ENCODE measurements at places on chromosomes 7 and 10. TPM values are rescaled to one million over a fixed set of nuclear protein-coding genes. Genes with fewer than 3 reads are reported as not detected.

DNA sequence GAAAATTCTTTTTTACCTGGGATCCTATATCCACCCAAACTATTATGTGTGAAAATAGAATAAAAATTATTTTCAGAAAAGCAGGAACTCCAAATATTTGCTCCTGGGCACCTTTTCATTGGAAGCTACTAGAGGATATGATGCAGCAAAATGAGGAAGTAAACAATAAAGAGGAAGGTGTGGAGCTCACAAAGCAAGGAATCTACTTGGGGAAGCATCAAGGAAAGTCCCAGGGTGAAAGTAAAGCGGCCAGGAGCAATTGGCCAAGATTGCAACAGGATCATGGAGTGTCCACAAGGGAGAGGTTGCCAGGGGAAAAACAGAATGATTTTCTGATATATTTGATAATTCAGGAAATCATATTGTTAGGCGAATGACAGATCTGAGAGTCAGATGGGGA is 80.8 kb downstream of the CARD11 start:
- no peak for DNase-seq

DNA sequence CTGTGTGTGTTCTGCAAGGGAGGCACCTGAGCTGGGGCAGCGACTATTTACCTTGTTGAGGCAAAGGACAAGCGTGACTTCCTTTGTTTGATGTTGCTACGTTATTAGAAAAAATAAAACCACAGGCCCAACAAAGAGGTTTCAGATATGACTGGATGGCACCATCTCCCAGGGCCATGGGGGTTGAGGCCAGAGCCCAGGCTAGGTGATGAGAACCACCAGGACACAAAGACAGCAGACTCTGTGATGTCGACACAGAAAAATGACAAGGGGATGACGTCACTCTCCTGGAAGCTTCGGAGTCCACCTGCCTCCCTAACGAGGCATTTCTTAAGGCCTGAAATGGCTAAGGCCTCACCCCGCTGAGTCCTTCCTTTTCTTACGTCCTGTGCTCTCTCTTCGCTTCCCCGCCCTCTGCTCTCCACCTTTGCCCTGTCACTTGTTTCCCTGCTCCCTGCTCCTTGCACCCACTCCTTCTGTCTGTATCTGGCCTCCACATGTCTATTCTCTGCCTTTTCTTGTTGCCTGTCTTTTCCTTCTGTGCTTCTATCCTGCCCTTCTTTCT is 83.0 kb upstream of the ADRB1 start:
- peak; percentile 33 for DNase-seq

DNA sequence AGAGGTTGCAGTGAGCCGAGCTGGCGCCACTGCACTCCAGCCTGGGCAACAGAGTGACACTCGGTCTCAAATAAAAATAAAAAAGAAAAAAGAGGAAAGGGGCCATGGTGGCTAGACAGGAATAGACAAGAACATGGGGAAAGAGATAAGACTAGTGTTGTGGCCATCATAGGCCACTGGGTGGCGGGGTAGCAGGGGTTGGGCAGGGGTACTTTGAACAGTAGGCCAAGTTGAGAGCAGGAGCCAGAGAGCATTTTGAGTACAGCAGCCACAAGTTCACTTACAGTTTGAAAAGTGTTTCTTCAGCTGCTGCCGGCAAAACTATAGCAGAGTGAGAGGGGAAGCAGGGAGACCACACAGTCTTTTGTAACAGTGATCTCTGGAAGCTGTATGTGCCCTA is 656.0 kb downstream of the CNTNAP2 start:
- DNase-seq, result no peak

GRCh38 chr10:100128951-100129350 is 47.3 kb upstream of the CPN1 start:
- no peak for DNase-seq

DNA sequence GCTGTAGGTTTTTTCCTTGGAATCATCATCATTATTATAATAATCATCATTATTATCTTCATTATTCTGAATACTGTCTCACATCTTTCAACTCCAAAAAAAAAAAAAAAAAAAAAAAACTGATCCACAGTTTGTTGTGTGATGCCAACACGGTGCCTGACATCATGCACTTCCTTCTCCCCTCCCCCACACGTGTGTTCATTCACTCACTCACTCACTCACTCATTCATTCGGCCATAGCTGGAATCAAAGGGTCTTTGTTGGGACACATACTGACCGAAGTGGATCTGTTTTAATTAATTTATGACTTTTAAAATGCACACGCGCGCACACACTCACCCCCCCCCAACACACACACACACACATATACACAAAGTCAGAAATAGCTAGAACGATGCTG is 177.8 kb downstream of the PIP4K2A start:
- no peak for DNase-seq

DNA sequence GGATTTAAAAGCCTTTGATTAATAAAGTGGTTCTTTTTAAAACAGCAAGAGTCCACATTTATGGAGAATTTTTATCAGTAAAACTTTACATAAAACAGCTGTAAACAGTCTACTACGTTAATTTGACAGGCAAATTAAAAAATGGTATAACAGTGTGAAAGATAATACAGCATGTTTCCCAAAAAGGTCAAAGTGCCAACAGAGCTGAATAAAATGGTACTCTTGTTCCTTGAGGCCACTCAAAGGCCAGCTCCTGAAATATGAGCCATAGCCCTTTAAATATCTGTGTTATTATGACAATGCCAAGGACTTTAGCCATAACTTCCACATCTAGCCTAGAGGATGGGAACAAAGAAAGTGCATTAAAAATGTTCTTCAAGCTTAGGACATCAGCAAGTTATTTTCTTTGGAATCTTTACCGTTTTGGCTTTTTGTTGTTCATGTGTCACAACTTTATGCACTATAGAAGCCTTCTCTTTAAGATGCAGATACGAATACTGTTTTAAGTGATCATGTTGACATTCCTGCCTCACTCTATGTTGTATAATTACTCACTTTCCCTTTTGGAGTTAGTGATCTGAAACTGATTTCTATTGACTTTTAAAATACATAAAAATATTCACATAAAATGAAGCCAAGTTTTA is 165.6 kb downstream of the RNLS start:
- DNase-seq, result no peak

DNA sequence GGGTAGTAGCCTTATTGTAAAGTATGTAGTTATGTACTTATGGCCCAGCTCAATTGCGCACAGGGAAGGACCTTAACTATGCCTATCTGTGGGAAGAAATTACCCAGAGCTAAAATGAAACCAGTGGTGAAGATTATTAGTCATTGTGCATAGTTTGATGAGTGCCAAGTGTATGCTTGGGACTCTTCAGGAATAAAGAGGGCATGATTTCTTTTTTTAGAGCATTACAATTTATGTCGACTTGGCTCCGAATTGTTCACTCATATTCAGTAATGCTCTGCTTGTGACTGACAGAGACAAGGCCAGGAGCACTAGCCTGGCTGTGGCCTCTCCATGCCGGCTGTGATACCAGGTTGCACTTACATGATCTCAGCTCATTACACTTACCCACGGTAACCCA is 269.5 kb downstream of the TRIL start:
- DNase-seq, result no peak

Gene PDK4
- polyA plus RNA-seq, result 0.29 TPM

Gene LIPJ
- polyA plus RNA-seq, result 0.13 TPM

DNA sequence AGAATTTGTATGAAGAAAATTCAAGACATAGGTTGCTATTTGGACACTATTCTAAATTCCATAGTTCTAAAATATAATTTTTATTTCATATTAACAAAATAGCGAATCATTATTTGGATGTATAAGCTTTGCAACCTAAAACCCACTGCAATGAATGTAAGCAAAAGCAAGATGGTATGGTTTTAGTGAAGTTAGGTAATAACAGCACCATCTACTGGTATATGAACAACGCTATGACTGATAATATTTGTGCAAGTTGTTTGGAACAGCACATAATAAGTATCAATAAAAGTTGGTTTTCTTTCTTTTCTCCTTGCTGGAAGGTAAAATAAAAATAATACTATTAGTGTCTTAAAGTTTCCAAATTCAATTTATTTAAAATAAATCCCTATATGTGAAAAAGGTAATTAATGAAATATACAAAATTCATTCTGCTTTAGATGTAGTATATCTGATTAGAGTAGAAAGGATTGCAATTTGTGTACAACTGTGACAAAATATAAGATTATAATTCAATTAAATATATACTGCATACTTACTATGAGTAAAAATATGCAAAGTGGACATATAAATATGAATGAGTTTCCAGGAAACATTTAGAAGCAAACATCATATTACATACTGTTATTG is 79.0 kb upstream of the LSM8 start:
- DNase-seq, result no peak

Gene SHTN1
- 0.06 TPM for polyA plus RNA-seq

- DNase-seq, result no peak
Measured at GRCh38 chr7:73504920-73505319, 17.2 kb downstream of the BAZ1B start.

DNA sequence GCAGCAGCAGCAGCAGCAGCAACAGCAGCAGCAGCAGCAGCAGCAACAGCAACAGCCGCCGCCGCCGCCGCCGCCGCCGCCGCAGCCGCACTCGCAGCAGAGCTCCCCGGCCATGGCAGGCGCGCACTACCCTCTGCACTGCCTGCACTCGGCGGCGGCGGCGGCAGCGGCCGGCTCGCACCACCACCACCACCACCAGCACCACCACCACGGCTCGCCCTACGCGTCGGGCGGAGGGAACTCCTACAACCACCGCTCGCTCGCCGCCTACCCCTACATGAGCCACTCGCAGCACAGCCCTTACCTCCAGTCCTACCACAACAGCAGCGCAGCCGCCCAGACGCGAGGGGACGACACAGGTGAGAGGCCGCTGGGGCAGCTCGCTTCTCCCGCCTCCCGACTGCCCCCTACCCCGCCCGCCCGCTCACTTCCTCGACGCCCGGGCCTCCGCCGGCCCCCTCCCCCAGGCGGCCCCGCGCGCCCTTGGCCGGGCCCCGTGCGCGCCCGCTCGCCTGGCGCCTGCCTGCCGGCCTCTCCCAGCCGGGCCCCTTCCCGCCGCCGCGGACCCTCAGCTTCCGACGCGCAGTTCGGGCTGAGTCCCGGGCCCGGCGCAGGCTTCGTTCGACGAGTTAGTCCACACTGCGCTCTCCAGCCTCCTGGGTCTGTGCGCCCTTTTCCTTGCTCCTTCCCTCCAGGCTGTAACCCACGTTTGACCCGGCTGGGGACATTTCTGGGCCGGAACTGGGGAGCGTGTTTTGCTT is 882 bp downstream of the DLX6 start:
- DNase-seq, result peak; percentile 40

- peak; percentile 31 for DNase-seq
Measured at GRCh38 chr10:12482587-12482986, 133.2 kb downstream of the CAMK1D start.

Gene FRMPD2
- not detected for polyA plus RNA-seq

DNA sequence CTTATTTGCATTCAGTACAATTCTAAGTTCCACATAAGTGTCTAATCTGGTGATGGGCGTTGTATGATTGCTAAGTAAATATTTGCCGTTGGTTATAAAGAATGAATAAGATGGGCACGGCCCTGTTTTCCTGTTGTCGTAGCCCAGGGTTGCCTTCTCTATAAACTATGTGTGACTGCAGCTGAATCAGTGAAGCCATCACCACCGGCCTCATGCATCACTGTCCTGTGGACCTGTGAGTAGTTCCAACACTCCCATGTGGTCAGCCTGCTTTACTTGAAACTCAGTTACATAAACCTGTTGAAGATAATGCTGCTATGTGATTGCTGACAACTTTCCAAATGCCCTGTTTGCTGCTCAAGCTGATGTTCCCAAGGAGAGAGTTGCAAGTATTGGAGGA is 21.6 kb upstream of the KLF6 start:
- DNase-seq, result no peak

GRCh38 chr10:75403939-75404814 is 2.6 kb upstream of the ZNF503 start:
- peak; percentile 25 for DNase-seq

Gene VAX1
- not detected for polyA plus RNA-seq

DNA sequence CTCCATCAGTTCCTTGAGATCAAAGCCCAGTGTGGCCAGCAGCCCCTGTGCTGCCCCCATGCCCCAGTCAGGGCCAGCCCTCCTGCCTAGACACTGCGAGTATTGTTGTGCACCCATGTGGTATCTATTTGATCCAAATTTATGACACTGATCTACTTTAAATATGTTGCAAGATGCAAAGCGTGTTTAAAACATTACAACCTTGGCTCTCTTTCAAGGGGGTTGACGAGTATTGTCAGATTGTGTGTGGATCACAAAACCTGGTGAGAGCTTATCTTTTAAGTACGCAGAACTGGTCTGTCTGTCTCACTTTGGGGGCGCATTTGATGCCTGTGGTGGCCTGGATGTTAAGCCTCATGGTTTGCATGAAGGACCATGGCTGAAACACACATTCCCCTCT is 108.9 kb downstream of the COL13A1 start:
- DNase-seq, result no peak

DNA sequence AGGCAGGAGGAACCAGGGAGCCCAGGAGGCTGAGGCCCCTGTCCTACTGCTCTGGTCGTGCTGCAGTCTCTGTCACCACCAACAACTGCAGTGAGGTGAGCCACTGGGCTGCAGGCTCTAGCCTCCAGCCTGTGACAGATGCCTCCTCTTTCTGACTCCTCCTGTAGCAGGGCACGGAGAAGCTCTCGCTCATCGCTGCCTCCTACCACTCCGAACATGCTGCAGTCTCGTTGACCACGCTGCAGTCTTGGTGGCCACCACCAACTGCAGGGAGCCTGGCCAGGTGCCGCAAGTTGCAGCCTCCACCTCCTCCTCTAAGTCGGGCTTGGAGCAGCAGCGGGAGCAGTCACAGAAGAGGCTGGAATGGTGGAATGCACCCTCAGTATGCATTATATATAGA is 22.1 kb upstream of the VOPP1 start:
- DNase-seq, result no peak

DNA sequence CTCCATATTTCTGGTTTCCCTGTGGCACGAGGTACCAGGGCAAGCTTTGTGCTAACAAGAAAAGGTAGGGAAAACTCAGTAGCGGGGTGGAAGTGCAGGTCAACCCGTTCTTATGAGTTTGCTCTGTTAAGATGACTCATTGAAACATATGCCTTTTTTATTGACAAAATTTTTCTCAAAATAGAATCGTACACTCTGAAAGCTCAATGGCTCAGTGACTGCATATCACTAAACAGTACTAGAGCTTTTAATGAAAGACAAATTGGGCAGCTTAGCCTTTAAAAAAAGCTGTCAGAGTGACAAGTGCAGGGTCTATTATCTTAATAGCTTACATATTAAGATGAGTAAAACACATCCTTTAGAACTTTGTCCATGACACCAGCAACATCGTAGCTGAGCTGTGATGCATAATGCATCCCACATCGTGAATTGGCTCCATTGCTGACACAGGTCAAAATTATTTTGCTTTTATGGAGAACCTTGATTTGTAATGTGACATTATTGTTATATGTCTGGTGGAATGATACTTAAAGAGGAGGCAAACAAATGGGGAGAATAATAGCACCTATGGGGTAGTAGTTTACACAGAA is 264.4 kb downstream of the ETV1 start:
- DNase-seq, result no peak

GRCh38 chr7:37289367-37289766 is 159.3 kb downstream of the ELMO1 start:
- DNase-seq, result no peak
